Glomerular endothelial cell (primary cell): ENCODE measurements at places on chromosomes 11 and 22. TPM values are rescaled to one million over a fixed set of nuclear protein-coding genes. Genes with fewer than 3 reads are reported as not detected.

MS4A6A gene
- total RNA-seq: 2.9 and 7.5 TPM in 2 replicates

DNA sequence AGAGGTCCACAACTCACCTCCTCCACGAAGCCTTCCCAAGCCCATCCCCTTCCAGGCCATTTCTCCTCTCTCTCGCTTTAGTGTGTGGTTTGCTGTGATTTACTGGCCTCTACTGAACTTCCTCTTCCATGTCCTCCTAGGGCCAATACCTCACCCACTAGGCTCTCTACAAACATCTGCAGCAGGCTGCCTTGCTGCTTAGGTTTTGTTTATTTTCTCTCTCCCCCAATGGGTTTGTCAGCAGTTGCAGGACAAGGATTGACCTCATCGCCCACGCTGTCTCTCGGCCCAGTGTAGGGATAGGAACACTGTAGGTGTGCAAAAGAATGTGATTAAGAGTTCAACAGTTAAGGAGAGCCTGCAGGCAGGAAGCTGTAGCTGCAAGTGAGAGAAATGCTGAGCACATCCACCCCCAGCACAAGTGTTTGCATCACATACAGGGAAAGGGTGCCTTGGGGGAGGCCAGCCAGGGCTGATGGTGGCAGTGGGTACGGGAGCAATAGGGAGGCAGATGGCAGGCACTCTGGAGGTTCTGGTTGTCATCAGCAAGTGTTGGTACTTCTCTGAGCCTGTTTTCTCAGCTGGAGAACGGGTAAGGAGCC is 1.4 kb downstream of the PC start:
- no peak for DNase-seq

DNA sequence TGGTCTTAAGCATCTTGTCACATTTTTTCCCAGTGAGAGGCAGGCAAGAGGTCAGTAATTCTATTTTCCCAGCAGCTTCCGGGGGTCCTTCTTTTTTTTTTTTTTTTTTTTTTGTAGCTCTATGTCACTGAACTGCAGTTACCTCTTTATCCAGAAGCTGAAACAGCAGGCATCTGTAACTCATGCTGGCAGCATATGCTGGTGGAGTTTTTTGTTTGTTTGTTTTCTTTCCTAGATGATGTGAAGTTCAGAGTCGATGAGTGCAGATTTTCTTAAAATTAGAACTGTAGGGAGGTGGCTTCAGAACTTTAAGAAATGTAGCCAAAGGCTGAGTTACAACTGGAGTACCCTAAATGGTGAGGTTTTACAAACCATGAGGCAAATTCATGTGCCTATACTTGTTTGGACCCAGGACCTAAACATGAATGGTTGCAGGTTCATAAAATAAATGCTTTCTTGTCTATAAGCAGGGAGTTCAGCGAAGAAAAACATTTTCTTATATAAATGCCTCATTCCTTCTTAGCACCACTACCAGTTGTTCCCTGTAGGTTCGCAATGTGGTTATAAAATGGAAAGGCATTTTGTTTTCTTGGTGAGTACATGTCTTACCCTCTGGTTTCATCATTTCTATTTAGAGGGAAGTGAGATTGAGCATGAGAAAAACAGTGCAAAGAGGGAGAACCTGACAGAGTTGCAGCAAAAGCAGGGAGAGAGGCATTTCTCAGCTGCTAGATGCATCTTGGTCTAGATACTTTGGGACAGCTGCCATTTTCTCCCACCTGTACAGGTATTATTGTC is 84.0 kb downstream of the TRIM44 start:
- DNase-seq: no peak

KRTAP5-11 gene
- total RNA-seq: not detected in 2 replicates

- DNase-seq: peak; percentile 16
These were observed 96.5 kb upstream of the FGF3 start for GRCh38 chr11:69915501-69916250.

DNA sequence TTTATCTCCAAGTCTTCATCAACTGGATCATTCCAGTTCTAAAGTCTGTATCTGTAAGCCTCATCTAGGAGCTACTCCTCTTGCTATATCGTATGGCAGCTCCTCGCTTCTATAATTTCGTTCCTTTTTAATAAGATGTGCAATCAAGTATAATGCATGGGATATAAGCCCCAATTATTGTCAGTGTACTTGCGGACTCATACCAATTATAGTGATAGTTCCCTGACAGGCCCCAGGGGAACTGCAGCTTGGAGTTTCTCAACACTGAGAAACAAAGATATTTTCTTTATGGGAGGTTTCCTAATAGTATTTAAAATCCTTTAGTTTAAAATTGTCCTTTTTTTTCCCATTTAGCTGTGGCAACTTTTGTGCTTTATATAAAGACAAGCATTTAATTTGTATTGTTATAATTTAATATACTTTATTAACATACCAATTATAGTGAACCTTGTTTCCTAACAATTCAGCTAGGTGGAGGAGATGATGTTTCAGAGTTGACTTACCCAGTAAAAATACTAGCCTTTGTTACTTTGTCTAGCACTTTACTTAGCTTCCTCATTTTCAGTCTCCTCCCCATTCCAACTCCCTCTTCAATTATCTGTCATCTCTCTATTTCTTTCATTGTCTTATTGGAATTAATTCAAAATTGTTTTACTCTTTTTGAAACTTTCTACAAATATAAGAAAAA is 25.3 kb upstream of the DDX17 start:
- no peak for DNase-seq

GRCh38 chr11:8822469-8822868 is 88.5 kb upstream of the AKIP1 start:
- DNase-seq: no peak

RSF1 gene
- total RNA-seq: 30.2 and 50.9 TPM in 2 replicates

DENND5A gene
- total RNA-seq: 115 and 121 TPM in 2 replicates

DNA sequence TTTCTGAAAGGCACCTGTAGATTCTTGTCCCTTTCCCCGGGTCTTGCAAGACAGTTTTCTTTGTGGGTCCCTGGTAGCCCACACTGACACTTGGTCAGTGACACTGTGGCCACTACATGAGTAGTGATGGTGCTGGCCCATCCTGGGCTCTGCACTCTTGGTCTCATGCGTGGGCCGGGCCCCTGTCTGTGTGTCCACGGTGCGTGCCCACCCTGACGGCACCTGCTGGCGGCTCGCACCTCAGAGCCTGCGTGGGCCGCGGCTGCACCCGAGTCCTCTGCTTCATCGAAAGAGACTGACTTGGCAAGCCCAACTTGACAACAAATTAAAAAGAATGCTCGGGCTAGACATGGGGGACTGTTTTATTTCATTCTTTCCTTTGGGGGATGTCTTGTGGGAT is 37.5 kb downstream of the ADAMTS15 start:
- no peak for DNase-seq

SPI1 gene
- total RNA-seq: not detected in 2 replicates

CRYBB1 gene
- total RNA-seq: not detected in 2 replicates

C11orf16 gene
- not detected in 2 replicates for total RNA-seq

GRCh38 chr11:64352995-64353714 is 5.8 kb upstream of the RPS6KA4 start:
- DNase-seq: no peak

OR4C45 gene
- not detected in 2 replicates for total RNA-seq

DNA sequence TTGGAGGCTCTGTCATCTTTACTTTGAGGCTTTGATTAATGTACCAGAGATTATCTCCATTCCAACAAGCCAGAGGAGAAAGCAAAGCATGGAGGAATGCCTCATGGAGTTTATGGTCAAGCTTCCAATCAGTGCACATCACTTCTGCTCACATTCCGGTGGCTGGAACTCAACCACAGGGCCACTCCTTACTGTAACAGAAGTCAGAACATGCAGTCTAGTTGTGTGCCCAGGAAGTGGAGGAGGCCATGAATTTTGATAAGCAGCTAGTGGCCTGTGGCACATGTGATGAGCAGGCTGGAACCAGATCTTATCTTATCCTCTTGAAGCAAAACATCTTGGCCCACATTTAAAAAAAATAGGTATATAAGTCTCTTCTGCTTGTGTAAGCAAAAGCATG is 258.9 kb upstream of the ARHGAP20 start:
- DNase-seq: no peak

GRCh38 chr11:13327421-13327820 is 49.8 kb downstream of the BMAL1 start:
- no peak for DNase-seq

GRCh38 chr22:37346505-37346895 is 64.2 kb downstream of the CYTH4 start:
- DNase-seq: no peak

GRCh38 chr22:16965560-16965959 is 42.5 kb downstream of the GAB4 start:
- DNase-seq: no peak

GRCh38 chr22:27073601-27074425 is 416.4 kb downstream of the MIAT start:
- DNase-seq: no peak

DNA sequence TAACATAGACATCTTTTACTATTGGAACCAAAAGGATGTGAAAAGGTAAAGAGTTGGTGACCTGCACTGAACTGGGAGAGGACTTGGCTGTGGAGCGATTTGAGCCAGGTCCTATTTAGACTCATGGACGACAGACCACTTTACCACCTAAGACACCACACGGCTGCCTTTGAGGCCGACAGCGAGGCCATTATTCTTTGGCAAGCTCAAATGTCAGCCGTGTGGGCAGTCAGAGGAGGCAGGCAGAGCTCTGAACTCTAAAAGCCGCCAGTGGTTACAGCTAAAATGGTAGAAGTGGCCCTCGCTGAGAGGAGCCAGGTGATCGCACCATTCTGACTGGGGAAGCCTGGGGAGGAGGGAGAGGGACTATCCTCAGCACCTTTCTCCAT is 50.5 kb downstream of the SCUBE1 start:
- no peak for DNase-seq

- no peak for DNase-seq
These were observed 186.1 kb downstream of the ARHGAP42 start for GRCh38 chr11:100872951-100873740.

GRCh38 chr11:1852271-1852876 is 510 bp upstream of the LSP1 start:
- no peak for DNase-seq

- DNase-seq: no peak
These were observed 3.6 kb upstream of the CCND1 start for GRCh38 chr11:69637198-69637940.

DNA sequence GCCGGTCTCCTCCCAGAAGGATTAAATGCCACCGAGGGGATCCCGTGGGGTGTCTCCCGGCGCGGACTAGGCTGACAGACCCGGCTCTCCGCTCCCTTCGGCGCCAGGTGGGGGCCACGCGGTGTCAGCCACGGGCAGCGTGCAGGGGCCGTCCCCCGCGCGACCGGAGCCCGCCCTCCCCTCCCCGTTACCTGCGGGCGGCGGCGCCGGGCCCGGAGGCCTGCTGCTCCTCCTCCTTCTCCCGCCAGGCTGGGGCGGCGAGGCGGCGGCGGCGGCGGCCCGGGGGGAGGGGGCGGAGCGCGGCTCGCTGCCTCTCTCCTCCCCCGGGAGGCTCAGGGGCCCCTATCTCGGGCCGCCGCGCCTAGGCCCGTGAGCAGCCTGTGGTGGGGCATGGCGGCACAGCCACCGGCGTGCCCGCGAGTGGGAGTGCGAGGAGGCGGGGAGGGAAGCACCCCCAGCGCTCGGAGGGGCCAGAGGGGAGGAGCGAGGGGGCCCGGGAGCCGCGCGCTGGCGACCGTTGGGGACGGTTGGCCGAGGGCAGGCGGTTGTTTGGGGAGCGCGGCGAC is 450 bp downstream of the ZBTB44 start:
- no peak for DNase-seq

IL17REL gene
- not detected in 2 replicates for total RNA-seq

GRCh38 chr22:32265882-32266767 is 11.0 kb upstream of the SLC5A4 start:
- DNase-seq: peak; percentile 45

- no peak for DNase-seq
These were observed 1.6 kb upstream of the MFRP start for GRCh38 chr11:119347940-119348605.

MPPED2 gene
- not detected in 2 replicates for total RNA-seq

PTPN5 gene
- total RNA-seq: 0.34 TPM in 1 of 2 replicates, not detected in the other

GRCh38 chr11:121829159-121829643 is 286.8 kb downstream of the BLID start:
- peak; percentile 62 for DNase-seq

DNA sequence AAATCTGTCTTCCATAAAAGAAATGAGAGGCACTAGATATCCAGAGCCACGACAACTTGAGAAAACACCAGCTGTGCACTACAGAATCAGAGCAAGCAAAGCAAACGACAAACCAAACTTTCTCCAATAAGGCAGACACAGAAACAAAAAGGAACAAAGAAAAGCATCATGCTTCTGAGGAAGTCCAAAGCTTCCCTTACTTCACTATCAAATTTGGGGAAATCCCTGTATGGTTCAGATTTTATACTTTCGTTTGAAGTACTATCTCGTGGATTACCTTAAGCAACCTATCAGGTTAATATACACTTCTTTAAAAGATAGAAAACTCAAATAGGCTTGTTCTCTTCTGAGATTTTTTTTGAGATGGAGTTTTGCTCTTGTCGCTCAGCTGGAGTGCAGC is 27.7 kb downstream of the ALG9 start:
- no peak for DNase-seq

GRCh38 chr11:115334932-115335788 is 169.1 kb downstream of the CADM1 start:
- peak; percentile 18 for DNase-seq

DNA sequence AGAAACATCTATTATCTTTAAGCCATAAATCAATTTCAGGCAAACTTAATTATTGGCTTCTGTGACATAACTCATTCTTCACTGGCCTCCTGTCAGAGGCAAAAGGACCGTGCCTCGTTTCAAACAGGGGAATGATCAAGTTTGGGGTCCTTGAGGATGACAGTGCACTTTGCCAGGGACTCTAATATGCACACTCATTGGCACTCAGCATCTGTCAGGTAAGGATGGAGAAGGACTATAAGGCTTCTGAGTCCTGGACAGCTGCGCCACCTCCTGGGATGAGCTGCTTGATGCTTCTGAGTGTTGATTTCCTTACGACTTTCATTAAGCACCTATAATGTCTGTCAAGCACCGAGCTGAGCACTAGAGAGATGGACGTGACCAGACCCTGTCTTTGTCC is 20.2 kb downstream of the BPIFC start:
- no peak for DNase-seq

MRGPRX4 gene
- total RNA-seq: not detected in 2 replicates

OR2AG1 gene
- total RNA-seq: not detected in 2 replicates

BAIAP2L2 gene
- 0.24 and 0.93 TPM in 2 replicates for total RNA-seq

LRFN4 gene
- 37.9 and 49.7 TPM in 2 replicates for total RNA-seq

- no peak for DNase-seq
These were observed 539.1 kb downstream of the FAM181B start for GRCh38 chr11:82194521-82194920.

GRCh38 chr11:86511086-86511551 is 136.4 kb downstream of the CCDC81 start:
- no peak for DNase-seq

RAB39A gene
- not detected in 2 replicates for total RNA-seq

DNA sequence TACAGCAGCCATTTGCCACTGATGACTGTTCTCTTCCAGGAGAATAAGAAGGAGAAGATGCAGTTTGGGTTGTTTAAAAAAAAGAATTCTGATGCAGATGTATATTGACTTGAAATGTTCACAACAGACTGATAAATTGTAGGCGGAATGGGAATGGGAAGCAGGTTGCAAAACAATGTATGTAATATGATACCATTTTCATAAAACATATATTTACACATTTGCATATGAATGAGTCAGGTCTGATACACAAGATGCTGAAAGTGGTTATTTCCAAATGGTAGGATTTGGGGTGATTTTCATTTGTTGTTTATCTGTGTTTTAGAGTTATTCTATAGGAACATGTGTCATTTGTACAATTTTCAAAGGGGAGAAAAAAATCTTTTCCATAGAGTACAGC is 9.0 kb upstream of the RCN1 start:
- no peak for DNase-seq

TAGLN gene
- 294 and 467 TPM in 2 replicates for total RNA-seq

STK33 gene
- total RNA-seq: 4.1 and 6.4 TPM in 2 replicates

- no peak for DNase-seq
These were observed 34.8 kb downstream of the EFCAB6 start for GRCh38 chr22:43777286-43777685.
